Skeletal muscle cell (primary cell): ENCODE measurements at places on chromosomes 12 and 14.

GRCh38 chr12:57902478-57902969, 38.8 kb upstream of the ATP23 start:
- DNase-seq: no peak

DNA sequence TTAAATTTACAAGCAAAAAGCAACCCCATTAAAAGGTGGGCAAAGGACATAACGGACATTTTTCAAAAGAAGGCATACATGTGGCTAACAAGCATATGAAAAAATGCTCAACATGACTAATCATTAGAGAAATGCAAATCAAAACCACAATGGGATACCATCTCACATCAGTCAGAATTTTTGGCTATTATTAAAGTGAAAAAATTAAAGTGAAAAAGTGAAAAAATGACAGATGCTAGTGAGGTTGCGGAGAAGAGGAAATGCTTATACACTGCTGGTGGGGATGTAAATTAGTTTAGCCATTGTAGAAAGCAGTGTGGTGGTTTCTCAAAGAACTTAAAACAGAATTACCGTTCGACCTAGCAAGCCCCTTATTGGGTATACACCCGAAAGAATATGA, 7.9 kb downstream of the OTOGL start:
- DNase-seq: no peak

GRCh38 chr12:105275997-105276733, 40.2 kb upstream of the APPL2 start:
- no peak for DNase-seq

- no peak for DNase-seq
These were observed 83.9 kb downstream of the FUT8 start for GRCh38 chr14:65496178-65496993.

- no peak for DNase-seq
These were observed 27.5 kb downstream of the HVCN1 start for GRCh38 chr12:110661337-110661972.

GRCh38 chr14:76687611-76688382, 73.5 kb upstream of the VASH1 start:
- peak; percentile 3 for DNase-seq
